CD4-positive, alpha-beta memory T cell (primary cell): ENCODE measurements at places on chromosomes 2 and 18.

DNA sequence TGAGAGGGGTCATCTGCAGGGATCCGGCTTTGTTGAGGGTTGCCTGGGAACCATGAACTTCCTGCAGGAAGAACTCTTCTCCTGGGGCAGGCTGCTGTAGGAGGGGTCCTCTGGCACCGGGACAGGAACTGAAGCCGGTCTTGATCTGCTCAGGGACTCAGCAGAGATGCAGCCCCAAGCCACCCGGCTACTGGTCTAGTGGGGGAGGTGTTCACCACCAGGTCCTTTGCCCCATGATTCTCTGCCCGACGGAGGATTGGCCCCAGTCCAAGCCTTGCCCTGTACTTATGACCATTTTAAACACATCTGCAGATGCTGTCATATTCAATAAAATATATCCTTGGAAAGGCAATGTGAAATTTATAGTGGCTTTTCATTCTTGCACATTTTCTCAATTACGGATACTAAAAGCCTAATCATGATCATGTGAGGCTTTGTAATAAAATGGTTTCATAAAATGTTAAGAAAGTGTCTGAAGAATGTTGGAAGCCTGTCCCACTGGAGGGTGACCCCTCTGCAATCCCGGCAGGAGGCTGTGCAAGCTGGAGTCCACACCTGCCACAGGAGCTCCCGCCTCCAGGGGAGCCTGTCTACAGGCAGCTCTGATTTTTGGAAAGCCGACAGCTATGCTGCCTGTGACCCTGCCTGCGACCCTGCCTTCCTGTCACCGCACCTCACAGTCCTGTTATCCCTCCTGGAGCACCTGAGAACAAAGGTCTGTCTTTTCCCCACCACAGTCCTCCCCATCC is 98.8 kb upstream of the TAF1B start:
- DNase-seq: no peak

DNA sequence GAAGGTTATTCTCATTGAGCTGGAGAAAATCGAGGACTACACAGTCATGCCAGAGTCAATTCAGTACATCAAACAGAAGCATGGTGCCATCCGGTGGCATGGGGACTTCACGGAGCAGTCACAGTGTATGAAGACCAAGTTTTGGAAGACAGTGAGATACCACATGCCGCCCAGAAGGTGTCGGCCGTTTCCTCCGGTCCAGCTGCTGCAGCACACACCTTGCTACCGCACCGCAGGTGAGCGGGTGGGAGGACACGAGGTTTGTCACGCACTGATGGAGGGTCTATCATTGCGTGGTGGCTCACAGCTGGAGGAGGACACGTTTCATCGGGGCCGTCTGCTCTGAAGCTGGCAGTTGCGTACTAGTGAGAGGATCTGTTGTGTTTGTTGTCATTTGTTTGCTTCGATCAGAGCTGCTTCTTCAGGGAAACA is 48.2 kb downstream of the IL1RL2 start:
- no peak for DNase-seq

- no peak for DNase-seq
Observed at GRCh38 chr2:168565512-168565911, 109.4 kb downstream of the CERS6 start.

DNA sequence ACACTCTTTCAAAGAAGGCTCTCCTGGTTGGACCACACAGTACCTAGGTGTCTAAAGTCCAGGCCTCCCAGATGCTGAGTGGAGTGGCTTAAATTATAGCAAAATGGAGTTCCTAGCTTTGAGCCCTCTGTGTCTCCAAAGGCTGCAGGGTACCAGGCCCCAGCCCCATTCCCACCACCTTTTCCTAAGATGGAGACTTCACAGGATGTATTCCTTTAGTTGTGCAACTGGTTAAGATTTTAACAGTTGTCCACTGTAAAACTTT is 4.9 kb downstream of the SMAD7 start:
- DNase-seq: no peak

DNA sequence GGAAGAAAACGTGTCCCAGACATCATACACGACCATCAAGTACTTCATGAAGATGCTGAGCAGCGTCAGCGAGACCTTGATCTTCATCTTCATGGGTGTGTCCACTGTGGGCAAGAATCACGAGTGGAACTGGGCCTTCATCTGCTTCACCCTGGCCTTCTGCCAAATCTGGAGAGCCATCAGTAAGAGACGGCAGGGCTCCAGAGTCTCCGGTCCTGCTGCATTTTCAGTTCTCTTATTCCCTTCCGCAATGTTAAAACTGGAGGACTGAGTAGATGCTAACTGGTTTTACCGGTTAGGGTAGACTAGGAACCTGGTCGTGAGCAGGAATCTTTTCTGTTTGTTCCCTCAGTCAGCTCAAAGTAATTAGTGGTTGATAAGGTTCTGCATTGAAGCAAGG is 32.3 kb downstream of the SLC9A4 start:
- DNase-seq: no peak

DNA sequence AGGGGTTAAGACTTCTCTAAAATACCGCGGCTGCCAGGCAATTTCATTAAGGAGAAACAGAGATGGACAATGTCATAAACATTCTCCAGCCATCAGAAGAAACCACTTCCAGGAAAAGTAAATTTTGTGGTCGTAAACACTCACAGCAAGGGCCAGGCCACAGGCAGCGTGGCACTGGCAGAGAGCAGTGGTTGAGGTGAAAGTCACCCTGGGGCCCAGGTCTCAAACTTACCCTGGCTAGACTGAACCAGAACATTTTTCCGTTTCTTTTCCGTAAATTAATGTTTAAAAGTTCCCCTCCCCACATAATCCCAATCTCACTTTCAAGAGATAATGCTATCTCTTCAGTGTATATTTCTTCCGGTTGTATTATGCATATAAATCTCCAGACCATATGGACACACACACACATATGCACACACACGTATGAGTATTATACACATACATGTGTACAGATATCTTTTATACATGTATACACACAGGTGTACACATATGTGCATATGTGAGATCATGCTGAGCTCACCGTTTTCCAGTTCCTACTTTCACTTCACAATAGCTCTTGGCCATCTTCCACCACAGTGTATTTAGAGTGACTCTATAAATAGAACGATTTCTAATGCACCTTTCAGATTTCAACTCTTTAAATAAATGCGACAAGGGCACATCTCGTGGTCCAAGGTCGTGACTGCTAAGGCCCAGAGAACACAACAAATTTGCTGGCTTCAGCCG is 90.1 kb downstream of the MALT1 start:
- DNase-seq: no peak

- no peak for DNase-seq
Observed at GRCh38 chr2:71884303-71885042, 263.2 kb downstream of the CYP26B1 start.
